ENCODE measurements at places on chromosomes 5 and 9.

DNA sequence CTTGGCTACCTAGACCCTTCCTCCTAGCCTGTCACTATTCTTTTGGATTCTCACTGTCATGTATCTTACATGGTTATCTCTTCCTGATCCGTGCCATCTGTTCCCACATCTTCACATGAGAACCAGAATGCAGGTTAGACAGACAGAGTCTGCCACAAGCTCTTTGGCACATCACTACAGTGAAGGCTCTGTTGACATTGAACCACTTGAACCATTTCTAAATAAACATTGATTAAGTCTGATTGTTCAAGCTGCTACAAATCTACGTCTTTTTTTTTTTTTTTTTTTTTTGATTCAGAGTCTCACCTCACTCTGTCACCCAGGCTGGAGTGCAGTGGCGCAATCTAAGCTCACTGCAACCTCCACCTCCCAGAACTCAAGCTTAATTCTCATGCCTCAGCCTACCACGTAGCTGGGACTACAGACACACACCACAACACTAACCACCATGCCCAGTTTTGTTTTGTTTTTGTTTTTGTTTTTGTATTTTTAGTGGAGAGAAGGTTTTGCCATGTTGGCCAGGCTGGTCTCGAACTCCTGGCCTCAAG, 85.1 kb upstream of the LRRTM2 start:
- no peak for ATAC-seq

- ATAC-seq, result no peak
Measured at GRCh38 chr9:97905228-97905627, 17.1 kb downstream of the TRMO start.

- no peak for ATAC-seq
Measured at GRCh38 chr5:117182104-117182503, 607.5 kb upstream of the SEMA6A start.

DNA sequence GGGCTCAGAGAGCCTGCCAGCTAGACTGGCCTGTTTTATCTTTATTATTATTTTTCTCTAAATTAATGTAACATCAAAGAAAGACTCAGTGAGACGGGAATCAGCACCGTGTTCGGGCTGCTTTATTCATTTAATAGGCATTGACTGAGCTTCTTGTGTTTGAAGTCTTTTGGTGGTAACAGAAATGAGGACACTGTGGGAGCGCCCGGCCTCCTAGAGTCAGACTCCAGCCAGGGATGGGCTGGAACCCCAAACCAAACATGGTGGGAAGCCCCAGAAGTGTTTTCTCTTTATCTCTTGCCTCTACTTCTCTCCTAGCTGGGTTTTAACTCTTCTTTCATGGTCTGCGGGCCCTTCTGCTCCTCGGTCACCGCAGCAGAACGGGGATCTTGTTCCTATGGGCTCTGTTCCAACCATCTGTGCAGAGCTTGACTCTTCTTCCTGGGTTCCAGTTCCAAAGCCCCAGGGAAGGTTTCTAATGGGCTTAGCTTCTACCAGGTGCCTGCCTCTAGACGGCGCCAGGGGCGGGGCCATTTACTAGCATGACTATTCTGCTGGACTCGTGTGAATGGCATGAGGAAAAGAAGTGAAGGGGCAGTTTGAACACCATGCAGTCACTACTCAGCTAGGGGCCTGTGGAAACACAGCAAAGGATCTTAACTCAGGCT, 123.8 kb downstream of the FGF18 start:
- no peak for ATAC-seq

DNA sequence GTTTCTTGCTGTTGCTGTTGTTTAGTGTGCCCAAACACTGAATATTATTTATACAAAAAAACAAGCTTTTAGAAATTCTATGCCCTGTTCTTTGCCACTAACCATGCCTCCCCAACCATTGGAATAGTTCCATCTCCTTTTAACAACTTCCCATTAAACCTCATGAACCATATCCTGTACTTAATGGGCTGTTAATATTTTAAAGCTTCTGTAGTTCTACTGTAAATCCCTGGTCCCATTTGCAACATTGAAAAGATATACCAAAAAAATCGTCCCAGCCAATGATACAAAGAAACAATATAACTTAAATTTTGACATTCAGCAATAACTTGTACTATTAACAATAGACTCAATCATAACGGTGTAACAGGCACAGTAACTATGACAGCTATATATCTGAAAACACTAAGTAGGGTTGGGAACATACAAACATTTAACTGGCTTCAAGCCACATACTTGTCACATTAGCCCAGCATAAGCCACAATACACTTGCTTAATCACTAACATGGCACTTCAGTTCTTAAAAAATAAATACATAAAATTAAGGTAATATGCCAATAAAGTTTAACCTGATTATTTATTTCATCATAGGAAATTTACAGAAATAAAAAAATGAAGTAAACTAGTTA, 86.1 kb downstream of the ADAMTS6 start:
- ATAC-seq, result no peak

- ATAC-seq, result no peak
Measured at GRCh38 chr5:150659360-150660107, 1.5 kb upstream of the MYOZ3 start.

DNA sequence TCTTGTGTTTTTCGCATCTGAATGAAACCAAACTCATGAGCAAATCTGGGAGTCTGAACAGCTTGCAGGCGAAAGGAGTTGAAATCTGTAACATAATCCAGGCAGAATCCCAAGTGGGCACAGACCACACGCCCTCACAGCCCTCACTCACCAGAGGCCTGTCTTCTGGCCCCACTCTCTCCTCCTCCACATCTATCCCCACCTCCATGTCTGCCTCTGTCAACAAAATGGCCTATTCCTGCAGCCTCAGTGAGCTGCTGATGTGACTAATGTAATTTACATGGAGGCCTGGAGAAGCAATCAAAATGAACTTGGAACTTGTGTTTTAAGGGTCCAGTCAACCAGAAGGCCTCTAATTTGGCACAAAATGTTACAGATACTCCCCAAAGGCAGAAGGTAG, 136.6 kb downstream of the GNA14 start:
- no peak for ATAC-seq

DNA sequence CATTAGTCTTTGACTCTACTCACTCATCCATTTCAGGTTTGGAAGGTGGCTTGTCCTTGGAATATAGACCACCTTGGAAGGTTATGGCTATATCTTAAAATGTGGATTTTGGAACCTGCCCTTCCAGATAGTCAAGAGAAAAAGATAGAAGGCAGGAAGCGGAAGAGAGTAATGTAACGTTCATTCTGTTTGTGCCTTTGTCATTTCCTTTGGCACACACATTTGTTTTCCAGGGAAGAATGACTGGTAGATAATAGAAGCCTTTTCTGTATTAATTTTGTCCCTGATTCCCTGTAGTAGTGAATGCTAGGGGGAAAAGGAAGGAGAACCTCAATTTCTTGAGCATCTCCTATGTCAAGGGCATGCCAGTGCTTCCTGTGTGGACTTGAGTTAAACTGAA, 54.7 kb downstream of the PPIC start:
- no peak for ATAC-seq

- no peak for ATAC-seq
Measured at GRCh38 chr5:154236536-154237375, 46.2 kb downstream of the GALNT10 start.

GRCh38 chr9:33011831-33012230, 10.4 kb upstream of the APTX start:
- no peak for ATAC-seq

- ATAC-seq, result no peak
Measured at GRCh38 chr5:5572976-5573797, 150.7 kb downstream of the ICE1 start.

GRCh38 chr9:68760674-68761333, 55.8 kb downstream of the PIP5K1B start:
- ATAC-seq, result no peak

DNA sequence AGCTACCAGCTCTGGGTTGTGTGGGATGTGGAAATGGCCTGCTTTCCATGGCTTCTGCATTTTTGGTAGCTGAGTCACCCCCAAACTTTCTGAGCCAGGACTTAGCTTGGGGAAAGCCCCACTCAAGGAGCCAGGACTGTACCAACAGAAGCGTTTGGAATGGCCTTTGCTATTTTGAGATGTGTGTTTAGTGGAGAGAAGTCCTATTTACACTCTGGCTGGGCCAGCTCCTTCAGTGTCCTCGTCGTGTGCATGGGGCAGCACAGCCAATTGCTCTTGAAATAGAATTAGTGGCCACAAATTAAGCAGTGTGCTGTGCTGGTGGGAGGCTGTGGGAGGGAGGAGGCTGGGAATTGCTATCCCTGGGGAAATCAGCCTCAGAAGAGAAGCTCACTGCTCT, 51.6 kb downstream of the ENTREP1 start:
- no peak for ATAC-seq

DNA sequence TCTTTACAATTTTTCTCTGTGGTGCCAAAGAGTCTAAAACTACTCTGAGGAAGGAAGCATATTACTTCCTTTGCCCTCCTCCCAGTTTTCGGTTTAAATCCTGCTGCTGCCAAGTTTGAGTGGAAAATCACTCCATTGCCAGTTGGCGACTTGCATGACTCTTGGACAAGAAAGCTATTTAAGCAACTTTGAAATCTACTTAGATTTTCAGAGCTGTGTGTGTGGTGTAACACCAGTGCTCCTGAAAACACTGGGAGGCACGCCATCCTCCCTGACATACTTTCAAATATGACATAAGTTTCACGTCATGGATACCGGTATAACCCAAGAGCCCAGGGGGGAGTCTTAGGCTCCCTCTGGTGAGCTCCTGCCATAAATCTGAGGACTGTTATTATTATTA, 83.5 kb upstream of the RIOK2 start:
- ATAC-seq, result no peak

DNA sequence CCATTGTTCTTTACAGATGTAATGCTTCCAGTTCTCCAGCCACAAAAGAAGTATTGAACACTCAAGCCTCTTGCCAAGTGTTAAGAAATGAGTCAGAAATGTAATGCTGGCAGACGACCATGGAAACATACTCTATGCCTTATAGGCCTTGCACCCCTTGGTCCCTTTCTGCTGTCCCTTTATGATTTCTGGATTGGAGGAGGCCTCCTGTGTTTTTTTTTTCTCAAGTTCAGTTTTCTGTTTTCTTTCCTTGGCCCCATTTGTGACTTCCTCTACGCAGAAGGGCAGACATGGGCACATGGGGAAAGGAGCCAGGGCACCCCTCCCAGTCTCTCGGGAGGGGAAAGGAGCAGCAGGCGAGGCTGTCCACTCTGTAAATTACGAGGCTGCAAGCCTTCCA, 53.4 kb downstream of the SNX18 start:
- ATAC-seq, result no peak

GRCh38 chr5:410911-411517, 32.0 kb upstream of the EXOC3 start:
- ATAC-seq, result no peak

- ATAC-seq, result no peak
Measured at GRCh38 chr5:11955331-11955730, 51.1 kb upstream of the CTNND2 start.

DNA sequence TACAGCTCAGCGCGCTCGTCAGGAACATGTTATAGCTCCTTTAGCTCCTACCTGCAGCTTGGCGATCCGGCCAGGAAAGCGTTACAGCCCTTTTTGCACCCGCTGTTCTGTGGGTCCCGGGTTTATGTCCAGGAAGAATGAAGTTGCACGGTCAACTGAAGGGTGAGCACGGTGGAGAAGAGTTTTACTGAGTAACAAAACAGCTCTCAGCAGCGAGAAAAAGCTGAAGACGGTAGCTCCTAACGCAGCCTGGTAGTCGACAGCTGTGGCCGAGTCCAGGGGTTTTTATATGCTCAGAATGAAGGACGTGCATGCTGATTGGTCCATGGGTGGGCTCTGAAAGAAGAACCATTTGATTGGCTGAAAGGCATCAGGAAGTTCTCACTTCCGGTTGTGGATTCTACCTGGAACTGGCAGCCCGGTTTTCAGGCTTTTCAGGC, 1830.1 kb upstream of the NUDT12 start:
- ATAC-seq, result no peak
